ENCODE measurements at places on chromosomes 11 and 22.

DNA sequence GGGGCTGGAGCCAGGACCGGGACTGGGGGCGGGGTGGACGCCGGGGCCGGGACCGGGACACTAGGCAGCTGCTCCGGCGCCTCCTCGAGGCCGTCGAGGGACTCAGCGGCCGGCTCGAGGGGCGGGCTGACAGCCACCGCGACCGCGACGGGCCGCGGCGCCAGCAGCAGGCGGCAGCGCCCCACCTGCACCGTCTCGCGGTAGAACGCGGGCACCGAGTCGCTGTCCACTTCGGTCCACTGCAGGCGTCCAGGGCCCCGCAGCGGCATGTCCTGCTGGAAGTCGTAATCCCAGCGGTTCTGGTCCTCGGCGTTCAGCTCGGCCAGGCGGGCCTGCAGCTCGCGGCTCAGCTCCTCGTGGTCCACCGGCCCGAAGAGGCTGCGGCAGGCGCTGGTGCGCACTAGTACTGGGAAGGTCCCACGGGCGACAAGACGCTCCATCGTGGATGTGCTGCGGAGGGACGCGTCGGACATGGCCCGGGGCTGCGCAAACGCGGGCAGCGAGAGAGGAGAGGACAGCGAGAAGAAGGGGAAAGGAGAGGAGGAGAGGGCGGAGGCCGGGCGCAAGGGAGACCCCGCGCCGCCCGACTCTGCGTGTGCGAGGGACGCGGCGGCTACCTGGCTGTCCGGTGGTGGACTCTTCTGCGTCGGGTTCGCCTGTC, 428 bp downstream of the CDKN1C start:
- no peak for DNase-seq

- no peak for DNase-seq
Measured at GRCh38 chr11:4064278-4064955, 30.2 kb upstream of the RRM1 start.

GRCh38 chr22:22071455-22071854, 88.9 kb upstream of the TOP3B start:
- no peak for DNase-seq

GRCh38 chr11:111324277-111324720, 26.0 kb downstream of the POU2AF3 start:
- DNase-seq: no peak

DNA sequence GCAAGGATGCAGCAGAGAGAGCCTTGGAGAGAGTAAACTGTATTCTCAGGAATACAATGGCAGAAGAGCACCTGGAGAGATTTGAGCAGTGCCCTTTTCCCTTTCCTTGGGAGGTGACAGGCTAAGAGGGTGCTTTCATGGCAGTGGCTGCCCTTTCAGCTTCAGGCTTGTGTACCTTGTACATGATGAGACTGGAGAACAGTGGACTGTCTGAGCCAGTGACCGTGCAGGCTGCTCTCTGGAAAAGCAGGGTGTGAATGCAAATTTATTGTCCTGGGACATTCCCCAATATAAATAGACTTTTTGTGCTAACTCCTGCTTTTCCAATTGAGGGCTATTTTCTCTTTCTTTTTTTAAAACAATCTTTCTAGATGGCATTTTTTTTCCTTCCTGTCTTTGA, 99.3 kb downstream of the TRIM44 start:
- no peak for DNase-seq

GRCh38 chr22:39738746-39739145, 154.8 kb downstream of the ENTHD1 start:
- DNase-seq: no peak

GRCh38 chr11:58616594-58616993, 5.9 kb upstream of the CNTF start:
- DNase-seq: no peak

DNA sequence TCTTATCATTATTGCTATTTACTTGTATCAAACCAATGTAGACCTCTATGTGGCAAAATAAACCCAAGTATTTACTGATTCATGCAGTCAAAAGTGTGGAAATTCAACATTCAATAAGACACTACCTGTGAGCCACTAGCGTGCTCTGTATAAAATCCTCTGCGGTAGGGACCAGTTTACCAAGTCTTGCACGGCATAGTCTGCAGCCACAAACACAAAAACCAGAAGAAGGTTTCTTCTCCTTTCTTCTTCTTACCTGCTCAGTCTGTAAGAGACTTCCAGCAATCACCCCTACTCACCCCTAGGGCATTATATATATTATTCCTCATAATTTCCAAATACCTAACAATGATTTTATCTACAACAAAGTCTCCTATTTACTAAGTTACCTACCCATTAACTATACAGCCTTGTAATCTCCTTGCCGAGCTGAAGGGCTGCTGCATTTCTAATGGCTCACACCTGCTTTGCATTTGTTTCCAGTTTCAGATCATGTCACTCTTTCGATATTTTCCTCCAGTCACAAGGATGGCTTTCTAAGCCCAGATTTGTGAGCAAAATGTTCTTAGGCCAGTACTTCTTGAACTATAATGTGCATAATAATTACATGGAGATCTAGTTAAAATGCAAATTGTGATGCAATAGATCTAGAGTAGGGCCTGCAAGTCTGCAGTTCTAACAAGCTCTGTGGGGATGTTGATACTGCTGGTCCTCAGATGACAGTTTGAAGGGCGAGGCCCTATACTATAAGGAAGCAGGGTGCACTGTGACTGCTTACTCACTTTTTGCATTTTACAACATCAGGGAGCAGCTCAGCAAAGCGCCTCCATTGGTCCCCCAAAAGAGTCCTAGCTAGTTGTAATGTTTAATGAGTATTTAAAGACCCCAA, 191.9 kb upstream of the DDI1 start:
- no peak for DNase-seq
